ENCODE measurements at places on chromosomes 2 and 18.

DNA sequence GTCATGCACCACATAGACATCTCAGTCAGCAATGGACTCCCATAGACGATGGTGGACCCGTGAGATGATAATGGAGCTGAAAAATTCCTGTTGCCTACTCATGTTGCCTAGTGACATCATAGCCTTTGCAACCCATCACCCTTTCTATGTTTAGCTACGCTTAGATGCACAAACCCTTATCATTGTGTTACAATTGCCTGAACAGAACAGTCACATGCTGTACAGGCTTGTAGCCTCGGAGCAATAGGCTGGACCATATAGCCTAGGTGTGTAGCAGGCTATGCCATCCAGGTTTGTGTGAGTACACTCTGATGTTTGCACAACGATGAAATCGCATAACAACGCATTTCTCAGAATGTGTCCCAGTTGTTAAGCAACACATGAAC lies 221.6 kb downstream of the ALPK2 start:
- no peak for DNase-seq

DNA sequence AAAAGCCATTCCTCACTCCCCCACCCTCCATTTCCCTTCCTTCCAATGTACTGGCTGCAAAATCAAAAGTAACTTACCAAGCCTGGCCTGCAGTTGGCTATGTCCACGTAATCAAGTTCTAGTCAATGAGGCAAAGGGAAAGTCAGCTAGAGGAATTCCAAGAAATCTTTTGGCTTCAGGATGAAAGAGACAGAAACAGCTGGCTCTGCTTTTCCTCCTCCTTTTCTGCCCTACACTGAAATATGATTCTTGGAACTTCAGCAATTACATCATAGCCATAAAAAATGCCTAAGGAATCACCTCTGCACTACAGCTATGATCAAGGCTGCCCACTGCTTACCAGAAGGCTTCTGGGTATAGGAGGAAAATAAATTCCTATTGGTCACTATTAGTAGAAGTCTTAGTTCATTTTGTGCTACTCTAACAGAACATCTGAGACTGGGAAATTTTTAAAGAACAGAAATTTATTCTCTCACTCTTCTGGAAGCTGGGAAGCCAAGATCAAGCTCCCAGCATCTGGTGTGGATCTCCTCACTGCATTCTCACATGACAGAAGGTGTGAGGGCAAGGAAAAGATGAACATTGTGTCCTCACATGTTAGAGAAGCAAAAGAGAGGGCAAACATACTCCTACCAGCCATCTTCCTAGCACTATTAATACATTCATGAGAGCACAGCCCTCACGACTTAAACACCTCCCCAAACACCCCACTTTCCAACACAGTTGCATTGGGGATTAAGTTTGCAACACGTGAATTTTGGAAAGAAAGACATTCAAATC lies 219.9 kb downstream of the TMX3 start:
- DNase-seq, result no peak

DNA sequence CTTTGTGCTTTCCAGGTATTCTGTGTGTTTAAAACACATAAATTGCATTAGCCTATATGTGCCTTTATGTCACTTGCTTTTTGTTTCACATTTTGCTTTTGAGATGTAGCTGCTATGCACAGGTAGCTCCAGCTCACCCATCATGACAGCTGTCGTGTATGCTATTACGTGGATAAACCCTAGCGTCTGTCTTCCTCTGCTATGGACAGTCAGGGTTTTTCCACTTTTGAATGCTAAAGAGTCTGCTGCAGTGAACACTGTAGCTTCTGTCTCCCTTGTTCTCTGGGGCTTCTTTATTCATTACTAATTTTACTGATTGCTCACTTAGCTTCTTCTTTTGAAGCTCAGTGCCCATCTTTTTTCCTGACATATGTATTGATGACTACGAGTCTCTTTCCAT lies 24.7 kb upstream of the MBP start:
- no peak for DNase-seq

GRCh38 chr2:99858951-99859596 lies 283.3 kb downstream of the AFF3 start:
- DNase-seq, result no peak

DNA sequence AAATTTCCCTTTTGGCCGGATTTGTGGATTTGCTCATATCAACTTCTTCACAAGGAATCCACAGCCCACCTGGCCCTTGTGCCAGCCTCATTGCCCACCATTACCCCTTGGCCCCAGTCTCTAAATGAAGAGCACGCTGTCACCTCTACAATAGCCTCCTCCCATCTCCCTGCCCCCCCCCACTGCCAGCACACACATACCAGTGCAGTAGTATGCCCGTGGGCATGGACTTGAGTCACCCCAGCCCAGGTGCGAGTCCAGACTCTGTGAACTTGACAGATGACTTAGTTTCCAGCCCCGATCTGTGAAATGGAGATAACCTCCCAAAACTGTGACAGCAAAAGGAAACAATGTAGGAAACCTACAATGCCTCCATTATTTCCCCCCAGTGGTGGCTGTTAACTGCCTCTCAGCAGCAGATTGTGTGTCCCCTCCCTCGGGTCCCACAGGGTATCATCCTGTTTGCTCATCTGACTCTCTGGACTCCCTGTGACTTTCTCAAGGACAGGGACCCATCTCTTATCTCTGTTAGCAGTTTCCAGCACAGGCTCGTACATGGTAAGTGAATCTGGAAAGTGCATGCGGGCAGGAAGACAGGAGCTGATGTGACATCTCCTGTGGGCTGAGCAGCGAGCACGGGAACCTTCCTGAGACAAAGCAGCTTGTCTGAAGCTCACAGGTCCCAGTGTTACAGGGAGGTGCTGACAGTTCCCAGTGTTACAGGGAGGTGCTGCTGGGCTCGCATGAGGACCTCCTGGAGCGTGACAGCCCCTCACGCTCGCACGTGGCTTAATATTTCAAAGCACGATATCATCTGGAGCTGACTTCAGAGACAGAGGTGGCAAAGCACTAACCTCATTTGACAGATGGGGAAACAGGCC lies 4.2 kb upstream of the TMEM185B start:
- no peak for DNase-seq

DNA sequence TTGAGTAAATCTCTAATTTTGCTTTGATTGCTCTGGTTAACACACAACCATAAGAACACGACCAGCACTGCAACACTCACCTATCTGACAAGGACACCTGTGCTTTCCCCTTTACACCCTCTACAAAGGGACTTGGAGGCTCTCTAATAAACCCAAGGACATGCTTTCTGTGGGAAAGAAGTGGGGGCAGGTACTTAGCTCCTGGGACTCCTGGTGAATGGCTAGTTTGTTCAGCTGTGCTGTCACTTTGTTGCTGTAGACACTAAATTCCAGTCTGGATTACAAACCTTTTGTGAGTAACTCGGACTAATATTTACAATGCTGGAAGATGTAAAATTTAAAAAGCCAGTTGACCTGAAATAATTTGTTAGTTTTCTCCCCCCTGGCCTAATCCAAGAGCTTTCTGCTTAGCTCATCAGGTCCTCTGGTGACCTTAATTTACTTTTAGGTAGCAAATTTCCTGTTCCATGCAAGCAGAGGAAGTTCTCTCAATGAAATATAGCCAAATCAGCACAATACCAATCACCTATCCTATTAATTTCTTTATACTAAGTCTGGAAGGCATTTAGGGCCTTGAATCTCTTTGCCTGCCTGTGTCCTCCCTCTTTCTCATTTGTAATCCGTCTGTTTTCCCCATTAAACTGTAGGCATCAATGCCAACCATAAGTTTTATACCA lies 67.5 kb downstream of the PLCL1 start:
- no peak for DNase-seq

DNA sequence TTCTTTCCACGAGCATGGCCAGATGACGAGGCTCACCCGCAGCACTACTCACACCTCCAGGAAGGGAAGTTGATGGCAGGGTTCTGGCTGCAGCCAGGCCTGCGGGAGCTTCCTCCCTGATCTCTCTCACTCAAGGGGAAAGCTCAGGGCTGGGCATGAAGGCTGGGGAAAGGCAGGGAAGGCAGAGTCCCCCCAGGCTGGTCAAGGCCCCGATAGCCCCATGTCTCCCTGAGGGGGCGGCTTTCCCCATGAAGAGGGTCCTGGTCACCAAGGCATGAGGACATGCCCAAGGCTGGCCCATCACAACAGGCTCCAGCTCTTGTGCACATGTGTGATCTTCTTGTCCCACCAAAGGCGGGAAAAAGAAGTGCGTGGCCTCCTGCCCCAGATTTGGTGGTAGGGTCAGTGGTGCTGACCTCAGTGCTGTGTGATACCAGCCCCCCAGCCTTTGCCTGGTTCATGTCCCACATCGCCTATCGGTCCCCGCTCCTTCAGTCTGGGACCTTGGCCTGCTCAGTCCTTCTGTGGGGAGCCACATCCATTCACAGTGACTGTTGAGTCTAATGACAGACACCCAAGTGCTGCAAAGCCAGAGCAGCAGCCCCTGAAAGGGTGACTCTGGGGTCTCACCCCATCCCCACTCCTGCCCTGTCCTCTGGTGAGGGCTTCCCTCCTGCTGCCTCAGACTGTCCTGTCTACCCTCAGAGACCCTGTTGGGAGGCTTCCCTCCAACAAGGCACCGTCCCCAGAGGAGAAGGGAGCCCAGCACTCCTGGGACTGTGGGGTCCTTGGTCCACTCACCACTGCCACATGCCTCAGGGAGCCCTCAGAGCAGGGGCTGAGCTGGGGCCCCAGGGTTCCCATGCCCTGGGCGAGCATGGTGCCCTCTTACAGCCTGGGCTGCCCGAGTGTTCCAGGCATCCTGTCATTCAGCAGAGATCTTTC lies 49.8 kb upstream of the ALPP start:
- no peak for DNase-seq

DNA sequence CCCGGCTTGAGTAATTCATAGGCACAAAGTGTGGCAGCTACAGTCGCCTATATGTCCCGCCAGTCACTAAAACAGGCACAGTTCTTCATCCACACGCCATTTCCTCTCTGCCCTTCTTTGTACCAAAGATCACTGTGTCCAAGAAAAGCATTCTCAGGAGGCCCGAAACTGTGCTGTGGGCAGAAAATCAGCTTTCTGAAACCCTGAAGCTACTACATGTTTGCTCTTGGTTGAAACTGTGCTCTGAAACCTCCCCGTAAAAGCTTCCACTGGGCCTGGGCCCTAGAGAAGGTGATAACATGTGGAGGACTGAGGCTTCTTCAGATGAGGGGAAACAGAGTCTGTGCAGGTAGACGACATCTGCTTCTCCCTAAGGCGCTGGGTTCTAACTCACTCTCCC lies 75.6 kb upstream of the ID2 start:
- DNase-seq, result no peak

DNA sequence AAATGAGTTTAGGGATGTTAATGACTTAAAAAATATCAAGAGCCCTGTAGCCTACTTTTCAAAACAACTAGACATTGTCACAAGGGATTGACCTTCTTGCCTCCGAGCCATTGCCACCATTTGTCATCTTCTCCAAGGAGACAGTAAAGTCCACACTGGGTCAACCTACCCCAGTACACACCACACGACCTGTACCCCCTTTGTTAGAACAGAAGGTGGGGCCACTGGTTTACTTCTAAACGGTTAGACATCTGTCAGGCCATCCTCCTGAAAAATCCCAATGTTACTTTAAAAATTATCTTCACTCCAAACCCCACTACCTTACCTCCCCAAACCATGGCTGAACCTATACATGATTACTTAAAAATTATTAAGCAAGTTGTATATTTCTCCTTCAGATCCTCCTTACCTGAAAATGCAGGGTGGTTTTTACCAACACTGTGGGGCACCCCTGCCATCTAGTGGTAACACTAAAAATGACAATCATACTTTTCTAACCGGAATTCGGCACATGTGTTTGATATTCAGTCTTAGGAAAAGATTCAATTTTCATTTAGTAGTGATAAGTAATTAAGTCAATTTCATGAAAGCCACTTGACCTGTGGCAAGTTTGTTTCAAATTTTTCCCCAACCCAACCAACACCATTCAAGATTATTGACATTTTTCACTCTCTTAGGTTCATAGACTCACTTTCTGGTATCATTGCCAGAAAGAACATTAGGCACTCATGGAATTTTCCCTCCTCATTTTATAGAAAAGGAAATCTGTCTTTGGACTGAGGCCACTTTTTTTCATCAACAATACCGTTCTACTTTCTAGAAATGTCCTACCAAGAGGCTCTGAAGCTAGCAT lies 265.3 kb upstream of the PKDCC start:
- DNase-seq, result no peak

DNA sequence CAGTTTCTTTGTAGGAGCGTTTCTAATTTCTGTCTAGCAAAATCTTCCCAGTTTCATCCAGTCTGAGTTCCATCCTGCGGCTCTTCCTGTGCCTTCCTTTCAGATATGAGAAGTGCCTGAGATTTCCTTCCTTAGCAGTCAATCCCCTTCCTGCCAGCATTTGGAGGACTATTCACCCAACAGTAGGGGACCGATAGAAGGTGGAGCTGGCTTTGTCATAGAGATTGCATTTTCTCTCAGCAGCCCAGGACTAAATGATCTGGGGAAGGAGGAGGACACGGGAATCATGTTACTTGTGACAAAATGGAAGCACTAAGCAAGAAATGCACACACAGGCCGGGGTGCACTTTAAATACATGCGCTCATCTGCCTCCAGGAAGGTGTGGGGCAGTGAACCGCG lies 5.6 kb upstream of the SMIM21 start:
- no peak for DNase-seq

GRCh38 chr18:71760541-71760940 lies 783.6 kb downstream of the CBLN2 start:
- DNase-seq, result no peak

DNA sequence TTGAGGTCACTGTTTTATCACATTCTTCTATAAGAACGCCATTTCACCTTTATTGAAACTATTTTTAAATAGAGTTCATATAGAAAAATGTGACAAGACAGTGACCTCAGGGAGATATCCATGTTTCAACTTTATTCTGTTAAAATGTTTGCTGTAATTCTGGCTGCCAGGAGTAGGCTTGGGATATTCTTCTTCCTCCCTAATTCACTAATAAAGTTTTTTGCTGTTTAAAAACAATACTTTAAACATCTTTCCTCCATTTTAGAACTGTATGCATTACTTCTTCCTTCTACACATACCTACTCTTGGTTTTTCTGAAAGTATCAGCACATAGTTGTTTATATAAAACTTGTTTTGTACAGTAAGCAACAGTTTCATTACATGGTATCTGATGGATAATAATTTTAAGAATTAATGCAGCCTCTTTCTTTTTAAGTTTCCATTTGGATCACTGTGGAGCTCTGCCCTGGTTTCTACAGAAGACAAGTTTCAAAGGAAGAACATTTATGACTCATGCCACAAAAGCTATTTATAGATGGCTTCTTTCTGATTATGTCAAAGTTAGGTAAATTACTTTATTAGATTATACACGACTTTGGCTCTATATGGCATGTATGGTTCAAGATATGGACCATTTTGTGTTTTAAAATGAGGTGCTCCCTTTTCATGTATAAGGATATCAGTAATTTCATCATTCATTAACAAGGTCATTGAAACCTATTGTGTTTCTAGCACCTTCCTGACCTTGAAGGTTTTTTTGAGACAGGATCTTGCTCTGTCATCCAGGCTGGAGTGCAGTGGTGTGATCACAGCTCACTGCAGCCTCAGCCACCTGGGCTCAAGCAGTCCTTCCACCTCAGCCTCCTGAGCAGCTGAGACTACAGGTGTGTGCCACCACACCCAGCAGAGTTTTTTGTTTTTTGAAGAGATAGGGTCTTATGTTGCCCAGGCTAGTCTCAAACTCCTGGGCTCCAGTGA lies 7.2 kb downstream of the CPSF3 start:
- DNase-seq, result no peak

- no peak for DNase-seq
Observed at GRCh38 chr2:11598228-11598731, 64.4 kb downstream of the GREB1 start.

- no peak for DNase-seq
Observed at GRCh38 chr2:230925879-230926765, 1.1 kb upstream of the GPR55 start.
